SK-N-MC (cell line): ENCODE measurements at places on chromosomes 16 and 17.

- no peak for DNase-seq
These were observed 14.9 kb upstream of the C16orf54 start for GRCh38 chr16:29760567-29761279.

GRCh38 chr16:4494746-4495490 lies 18.7 kb downstream of the HMOX2 start:
- no peak for DNase-seq

- no peak for DNase-seq
These were observed 27.7 kb downstream of the TNS4 start for GRCh38 chr17:40473573-40474365.

- no peak for DNase-seq
These were observed 170.3 kb downstream of the FOXL1 start for GRCh38 chr16:86748652-86749051.

DNA sequence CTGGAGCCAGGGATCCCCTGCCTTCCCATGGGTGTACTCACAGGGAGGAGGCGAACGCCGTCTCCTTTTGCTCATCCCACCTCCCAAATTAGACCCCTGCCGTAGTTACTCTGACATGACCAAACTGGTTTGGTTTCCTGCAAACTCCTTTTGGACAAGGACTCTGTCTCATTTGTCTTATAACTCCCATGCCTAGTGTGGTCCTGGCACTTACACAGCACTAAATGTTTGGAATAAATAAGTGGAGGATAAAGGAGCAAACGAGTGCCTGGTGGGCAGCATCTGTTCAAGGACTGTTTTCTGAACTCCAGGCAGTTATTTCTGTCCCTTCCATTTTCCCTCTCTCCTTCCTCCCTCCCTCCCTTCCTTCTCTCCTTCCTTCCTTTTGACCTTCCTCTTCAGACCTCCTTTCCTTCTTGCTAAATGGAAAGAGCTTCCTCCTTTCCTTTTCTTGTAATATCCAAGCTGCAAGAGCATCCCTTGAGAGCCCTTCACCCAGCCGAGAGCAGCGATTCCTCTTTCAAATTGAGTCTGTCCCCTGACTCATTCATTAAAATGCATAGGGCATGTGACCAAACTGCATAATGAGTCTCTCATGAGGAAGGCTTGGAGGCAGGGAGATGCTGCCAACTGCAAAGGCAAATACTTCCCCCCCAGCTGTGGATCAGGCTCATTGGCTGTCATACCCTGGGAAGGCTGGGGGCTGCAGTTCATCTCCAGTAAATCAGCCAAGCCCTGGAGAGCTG lies 36.8 kb downstream of the CHD9 start:
- DNase-seq: peak; percentile 87

- no peak for DNase-seq
These were observed 2.7 kb downstream of the XYLT1 start for GRCh38 chr16:17467923-17468540.

DNA sequence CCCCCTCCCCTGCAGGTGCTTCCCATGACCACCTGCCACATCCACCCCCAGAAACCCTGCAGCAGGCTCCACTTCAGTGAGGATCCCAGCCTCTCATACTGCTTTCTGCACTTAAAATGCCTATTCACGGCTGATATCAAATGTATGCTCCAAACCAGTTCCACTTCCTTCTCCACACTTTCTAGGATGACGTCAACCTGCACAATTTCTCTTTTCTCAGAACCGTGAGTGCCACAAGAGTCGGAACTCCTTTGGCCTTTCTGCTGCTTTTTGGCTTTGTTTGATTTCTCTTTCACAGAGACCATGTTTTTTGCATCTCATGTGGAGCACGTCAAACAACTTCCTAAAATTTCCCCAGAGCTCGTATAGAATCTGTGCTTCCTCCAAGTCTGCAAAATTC lies 378.8 kb upstream of the TNRC6C start:
- no peak for DNase-seq

DNA sequence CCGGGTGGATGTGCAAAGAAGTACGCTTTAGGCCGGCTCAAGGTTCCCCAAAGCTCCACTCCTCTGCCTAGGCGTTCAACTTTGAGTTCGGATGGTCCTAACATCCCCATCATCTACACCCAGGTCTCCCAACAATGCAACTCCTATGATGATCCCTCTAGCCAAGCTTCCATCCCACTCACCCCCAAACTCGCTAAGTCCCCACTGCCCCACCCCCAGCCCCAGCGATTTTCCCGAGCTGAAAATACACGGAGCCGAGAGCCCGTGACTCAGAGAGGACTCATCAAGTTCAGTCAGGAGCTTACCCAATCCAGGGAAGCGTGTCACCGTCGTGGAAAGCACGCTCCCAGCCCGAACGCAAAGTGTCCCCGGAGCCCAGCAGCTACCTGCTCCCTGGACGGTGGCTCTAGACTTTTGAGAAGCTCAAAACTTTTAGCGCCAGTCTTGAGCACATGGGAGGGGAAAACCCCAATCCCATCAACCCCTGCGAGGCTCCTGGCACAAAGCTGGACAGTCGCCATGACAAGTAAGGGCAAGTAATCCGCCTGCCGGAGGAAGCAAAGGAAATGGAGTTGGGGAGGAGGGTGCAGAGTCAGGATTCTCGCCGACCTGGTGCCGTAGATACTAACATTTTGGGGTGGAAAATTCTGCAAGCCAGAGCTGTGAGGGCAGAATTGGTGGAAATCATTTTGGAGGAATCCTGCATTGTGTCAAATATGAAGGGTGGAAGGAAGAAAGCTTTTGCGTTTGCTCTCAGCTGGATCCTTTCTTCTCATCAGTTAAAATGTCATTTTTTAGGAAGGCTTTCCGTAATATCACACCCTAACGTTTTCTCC lies at the start of gene TP53:
TSS of gene TP53 (minus strand) at position 419 of the 836 bp plus-strand sequence. CDS start 10,896 bp downstream, outside the sequence.
- DNase-seq: peak; percentile 68

GRCh38 chr17:49819138-49819537 lies 28.7 kb downstream of the TAC4 start:
- no peak for DNase-seq

DNA sequence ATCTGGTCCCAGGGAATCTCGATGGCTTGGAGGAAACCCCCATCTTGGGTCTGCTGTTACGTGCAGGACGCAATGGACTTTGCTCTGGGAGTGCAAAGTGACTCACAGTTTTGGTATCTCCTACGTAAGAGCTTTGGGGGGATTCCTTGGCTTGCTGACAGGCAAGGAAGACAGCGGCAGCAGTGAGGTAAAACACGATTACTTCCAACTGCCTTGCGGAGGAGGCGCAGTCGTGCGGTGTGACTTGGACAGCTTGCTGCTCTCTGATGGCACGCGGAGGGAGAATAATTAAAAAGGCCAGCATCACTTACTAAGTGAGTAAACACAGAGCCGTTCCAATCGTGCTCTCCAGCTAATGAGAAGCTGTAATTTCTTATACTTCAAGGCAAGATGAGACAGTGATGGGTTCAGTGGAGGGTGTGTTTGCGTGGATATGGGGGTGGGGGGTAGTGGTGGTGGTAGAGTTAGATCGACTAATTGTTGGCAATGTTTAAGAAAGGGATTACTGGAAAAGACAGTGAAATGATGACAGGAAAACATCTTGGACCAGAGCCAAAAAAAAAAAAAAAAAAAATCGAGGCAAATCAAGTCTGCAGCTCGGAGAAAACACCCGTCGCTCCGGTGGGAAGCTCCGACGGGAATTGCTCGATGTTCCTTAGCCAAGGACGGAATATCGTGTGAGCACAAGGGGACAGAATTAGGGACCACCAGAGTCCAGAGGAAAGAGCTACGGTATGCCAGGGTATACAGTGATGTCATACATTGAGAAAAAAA lies 184.8 kb upstream of the ZFHX3 start:
- no peak for DNase-seq

GRCh38 chr17:30391534-30391933 lies 12.8 kb downstream of the CPD start:
- DNase-seq: no peak

- DNase-seq: no peak
These were observed 331.2 kb downstream of the MAF start for GRCh38 chr16:79269211-79269863.

DNA sequence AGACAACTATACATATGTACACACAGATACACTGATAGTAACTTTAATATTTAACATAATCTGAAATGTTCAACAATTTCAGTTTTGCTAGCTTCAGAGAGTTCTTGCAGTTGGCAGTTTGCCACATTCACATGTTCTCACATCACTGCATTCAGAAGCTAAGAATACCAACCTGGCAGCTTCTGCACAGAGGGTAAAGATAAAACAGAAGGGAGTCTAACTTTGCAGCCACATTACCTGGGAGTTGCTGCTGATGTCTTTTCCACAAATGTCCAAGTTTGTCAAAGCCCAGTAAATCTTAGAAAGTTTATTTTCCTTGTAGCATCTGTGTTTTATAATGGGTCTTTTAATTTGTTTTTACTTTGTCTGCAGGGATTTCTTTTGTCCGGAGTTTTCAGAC lies 332.0 kb downstream of the BCAS3 start:
- DNase-seq: no peak

GRCh38 chr16:12869698-12870427 lies 31.5 kb upstream of the SHISA9 start:
- DNase-seq: no peak

GRCh38 chr17:76451506-76451905 lies 1.4 kb downstream of the UBE2O start:
- DNase-seq: no peak

DNA sequence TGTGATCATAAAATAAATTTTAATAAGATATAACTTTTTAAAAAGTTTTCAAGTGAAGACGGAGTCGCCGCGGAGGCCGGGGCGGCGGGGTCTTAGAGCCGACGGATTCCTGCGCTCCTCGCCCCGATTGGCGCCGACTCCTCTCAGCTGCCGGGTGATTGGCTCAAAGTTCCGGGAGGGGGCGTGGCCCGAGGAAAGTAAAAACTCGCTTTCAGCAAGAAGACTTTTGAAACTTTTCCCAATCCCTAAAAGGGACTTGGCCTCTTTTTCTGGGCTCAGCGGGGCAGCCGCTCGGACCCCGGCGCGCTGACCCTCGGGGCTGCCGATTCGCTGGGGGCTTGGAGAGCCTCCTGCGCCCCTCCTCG lies at the start of gene FOXC2:
TSS of gene FOXC2 (plus strand) at position 229 of the 365 bp plus-strand sequence. CDS start 507 bp downstream, outside the sequence.
- DNase-seq: no peak

DNA sequence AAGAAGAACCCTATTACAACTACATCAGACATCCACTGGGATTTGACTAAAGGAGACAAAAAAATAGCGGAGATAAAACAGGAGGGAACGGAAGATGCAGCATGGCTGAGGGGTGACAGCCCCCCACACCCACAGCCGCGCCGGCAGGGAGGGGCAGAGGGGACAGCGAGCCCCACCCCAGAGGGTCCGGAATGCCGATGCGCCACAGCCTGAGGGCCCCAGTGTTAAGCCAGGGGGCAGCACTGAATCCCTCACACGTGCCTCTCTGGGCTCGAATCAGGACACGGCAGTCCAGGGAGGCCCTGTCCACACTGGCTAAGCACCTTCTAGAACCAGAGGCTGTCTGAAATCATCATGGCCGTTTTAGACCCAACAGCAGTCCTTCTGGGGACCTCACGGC lies 18.8 kb downstream of the MAP1LC3B start:
- DNase-seq: no peak

GRCh38 chr16:21614896-21615295 lies 15.5 kb downstream of the METTL9 start:
- DNase-seq: no peak

DNA sequence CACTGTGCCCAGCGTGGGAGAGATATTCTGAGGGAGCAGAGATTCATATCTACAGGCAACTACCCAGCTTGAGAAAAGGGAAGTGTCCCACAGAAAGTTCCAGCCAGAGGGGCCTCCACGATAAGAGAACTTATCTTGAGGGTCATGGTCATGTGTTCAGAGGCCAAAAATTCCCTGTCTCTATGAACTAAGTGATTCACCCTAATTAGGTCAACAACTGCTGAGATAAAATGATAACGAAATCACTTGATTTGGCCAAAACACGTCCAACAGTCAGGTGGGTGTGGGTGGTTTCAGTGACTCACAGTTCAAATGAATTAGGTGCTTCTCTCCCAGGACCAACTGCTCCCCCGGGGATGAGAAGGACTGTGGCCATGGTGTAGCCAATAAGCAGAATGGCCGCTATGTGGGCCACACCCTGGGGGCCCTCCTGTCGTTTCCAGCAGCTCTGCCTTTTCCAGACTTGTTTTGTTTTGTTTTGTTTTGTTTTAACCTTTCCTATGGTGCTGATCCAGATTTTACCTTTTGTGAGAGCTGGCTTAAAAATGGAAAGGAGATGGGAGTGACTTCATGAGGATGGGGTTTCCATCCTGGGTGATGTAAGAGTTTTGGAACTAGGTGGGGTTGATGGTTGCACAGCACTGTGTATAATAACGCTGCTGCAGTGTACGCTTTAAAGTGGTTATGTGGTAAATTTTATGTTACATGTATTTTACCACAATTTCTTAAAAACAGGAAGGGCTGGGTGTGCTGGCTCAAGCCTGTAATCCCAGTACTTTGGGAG lies 8.7 kb downstream of the DNAI2 start:
- no peak for DNase-seq

- DNase-seq: no peak
These were observed 51.2 kb downstream of the COPRS start for GRCh38 chr17:31807846-31808245.

GRCh38 chr16:29126616-29127015 lies 141.8 kb downstream of the LAT start:
- DNase-seq: no peak

DNA sequence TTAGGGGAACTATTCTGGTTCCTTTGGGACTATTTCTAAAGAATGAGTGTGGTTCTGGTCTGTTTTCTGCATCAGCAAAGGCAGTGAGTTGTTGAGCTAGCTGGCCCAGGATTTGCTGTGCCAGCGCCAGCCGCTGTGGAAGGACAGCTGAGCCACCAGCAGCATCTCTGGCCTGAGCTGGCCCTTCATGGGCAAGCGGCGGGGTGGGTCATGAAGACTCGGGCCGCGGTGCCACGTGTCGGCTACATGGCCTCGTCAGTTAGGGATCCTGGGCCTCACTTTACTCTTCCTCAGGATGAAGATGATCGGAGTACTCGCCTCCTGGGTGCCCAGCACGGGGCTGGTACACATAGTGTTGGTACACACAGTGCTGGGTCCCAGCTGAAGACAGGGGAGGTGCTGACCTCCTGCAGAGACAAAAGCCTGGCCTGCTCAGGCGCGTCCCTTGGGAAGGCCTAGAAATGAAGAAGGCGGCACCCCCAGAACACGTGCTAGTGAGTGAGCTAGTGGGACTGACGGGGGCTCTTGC lies 17.9 kb upstream of the FAAP100 start:
- no peak for DNase-seq

DNA sequence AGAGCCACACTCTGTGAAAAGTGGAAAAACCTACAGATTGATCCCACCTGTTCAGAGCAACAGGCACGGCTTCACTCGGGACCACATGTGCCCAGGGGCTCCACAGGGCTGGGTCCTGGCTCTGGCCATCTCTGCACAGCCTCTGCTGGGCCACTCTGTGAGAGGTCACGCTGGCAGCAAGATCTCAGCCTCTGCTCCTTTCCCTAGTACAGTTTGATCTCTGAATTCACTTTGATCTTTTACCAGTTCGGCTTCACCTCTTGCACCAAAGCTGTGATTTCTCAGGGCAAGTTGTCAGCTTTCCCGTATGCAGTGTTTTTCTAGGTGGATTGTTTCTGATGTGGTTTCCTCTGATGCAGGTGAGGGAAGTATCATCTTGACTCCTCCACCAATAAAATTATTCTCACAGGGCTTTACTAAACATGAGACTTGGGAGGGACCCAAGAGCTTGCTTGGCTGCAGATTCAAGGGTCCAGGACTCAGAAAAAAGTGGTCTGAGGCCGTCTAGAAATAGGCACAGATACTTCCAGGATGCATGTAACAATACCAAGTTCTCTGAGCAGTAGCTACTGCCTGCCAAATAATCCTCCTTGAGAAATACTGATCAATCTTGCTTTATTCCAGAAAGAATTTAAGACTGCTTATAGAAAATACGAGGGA lies 24.0 kb upstream of the ALDH3A1 start:
- no peak for DNase-seq

GRCh38 chr17:75876190-75876937 lies 2.0 kb downstream of the TRIM47 start:
- DNase-seq: no peak

- no peak for DNase-seq
These were observed 2.7 kb downstream of the CLUAP1 start for GRCh38 chr16:3503523-3503922.
